Osteocyte (in vitro differentiated cells): ENCODE measurements at places on chromosomes 3 and 15.

DNA sequence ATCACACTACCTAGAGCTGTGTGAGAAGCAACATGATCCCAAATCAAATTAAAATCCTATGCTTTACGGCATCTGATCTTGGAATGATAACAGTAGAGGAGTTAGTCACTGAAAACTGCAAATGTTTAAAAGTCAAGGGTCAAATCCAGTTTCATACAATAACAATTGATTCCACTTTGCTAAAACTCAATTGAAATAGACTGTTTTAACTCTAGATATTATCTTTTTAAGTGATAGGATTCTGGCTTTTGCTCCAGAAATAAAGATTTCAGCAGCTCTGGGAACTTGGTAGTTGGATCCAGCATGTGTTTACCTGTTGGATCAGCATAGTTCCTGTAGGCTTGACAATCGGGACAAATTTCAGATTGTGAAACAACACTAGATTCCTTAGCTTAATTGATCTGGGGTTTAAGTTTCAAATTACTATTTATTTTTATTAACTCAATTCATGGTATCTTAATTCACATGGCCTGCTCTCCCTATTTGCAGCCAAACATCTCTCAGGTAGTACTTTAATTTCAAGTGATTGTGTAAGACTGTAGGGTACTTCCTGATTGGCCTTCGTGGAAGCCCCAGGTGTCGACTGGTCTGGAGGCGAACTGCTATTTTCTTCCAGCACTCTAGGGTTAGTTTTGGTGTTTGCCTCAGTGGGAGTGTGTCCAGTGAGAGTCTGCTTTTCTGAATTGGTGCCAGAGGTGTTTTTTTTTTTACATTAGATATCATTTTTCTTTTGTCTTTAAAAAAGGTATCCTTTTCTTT, 16.6 kb downstream of the NFKBIZ start:
- DNase-seq, result no peak

- peak; percentile 34 for DNase-seq
These were observed 6.5 kb downstream of the A4GNT start for GRCh38 chr3:138125548-138126221.

DNA sequence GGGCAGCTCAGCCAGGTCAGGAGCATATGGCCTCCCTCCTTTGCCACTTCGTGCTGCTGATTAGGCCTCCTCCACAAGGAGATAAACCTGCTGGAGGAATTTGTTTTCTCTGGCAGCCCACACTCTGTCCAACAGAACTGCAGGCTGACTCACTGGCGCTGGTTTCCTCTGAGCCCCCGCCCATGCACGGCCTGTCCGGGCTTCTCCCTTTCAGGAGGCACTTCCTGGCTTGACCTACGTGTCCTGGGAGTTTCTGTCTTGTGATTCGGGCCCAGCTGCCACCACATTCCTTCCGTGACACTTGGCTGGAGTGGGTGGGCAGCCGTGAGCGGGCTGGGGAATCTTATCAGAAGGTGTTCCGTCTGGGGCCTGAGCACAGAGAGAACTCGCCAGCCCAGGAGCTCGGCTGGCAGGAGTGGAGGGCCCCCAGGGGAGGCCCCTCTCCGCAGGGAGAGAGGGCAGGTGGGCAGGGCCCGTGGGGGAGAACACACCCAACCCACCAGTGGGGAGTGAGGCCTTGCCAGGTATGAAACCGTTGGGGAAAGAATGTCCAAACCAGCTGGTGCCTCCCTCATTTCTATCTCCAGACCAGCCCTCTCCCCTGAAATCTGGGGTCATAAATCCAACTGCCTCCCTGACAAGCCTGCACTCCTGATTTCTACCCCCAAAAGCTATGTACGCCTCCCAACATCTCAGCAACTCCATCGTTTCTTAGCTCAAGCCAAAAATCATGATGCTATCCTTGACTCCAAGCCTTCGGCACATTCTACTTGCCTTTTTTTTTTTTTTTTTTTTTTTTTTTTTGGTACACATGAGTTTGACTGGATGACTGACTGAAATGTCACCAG, 110.6 kb upstream of the MEF2A start:
- peak; percentile 92 for DNase-seq

GRCh38 chr3:126256251-126256650, 75.9 kb upstream of the ALDH1L1 start:
- DNase-seq, result no peak

DNA sequence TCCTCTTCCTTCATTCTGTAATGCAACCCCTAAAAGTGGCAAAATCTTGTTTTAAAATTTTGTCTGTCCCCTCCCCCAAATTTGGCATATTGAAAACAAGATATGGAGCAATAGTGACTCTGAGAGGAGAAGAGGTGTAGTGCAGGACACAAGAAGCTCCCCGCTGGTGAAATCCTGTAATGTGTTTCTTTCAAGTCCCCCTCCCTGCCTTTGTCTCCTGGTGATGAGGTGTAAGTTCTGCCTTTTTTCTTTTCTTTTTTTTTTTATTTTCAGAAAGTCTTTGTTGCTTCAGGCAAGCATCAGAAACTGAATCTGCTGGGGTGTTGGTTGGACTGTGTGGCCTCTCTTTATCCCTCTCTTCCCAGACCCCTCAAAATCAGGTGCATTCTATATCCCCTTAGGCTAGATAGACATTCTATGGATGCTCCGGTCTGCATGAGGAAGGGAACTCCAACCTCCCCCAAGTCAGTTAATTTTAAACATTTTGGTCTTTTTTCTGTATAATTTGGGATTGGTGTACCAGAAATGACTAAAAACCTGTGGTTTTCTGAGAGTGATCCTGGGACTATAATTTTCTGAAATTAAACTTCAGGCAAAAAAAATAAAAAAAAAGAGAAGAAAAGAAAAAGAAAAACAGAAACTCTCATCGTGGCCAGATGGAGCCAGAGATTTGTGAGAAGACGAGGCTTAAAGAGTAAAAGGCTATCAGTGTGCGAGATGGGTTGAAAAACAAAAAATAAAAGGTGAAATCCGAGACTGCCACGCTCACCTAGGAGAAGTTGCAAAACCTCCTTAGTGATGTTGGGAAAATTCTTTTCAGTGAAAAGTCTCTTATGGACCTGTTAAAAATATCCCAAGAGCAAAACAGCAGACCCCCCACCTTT, 21.4 kb downstream of the ACKR2 start:
- DNase-seq, result no peak

GRCh38 chr15:78685159-78685921, 44.3 kb upstream of the CHRNB4 start:
- peak; percentile 46 for DNase-seq

- DNase-seq, result no peak
These were observed 24.1 kb downstream of the SIDT1 start for GRCh38 chr3:113556316-113556945.

- DNase-seq, result no peak
These were observed 2.8 kb downstream of the TMEM115 start for GRCh38 chr3:50356553-50356952.

DNA sequence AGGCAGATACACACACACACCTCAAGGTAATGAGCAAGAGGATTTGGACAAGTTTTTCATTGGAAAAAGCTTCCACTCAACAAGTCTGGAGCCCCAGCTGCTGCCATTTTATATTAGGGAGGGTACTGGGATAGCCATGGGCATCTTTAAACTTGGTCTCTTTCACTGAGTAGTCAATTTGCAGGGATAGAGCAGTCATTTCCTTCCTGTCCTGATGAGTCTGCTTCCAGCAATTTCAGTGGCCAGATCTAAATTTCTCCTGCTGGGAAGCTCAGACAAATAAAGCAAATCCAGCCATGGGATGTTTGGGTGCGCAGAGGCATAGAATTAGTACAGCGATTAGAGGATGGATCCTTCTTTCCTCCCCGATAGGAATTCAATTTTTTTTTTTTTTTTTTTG, 874 bp upstream of the ERC2 start:
- no peak for DNase-seq

DNA sequence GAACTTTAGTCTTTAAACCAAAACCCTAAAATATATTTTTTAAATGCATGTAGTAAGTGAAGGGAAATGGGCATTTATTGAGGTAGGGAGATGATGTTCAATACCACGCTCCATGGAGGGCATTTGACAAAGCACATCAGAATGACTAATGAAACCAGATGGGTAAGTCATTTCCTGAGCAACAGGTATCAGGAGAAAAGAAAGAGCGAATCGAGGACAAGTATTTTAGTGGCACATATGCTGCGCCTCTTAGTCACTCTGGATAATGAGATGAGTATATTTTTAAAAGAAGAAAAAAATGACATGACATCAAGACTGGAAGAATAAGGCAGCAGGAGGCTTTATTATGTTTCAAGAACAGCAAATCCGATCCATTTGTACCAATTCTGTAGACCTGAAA, 129.0 kb upstream of the ARHGEF3 start:
- no peak for DNase-seq

- no peak for DNase-seq
These were observed 173.0 kb downstream of the SHQ1 start for GRCh38 chr3:72675243-72675642.

DNA sequence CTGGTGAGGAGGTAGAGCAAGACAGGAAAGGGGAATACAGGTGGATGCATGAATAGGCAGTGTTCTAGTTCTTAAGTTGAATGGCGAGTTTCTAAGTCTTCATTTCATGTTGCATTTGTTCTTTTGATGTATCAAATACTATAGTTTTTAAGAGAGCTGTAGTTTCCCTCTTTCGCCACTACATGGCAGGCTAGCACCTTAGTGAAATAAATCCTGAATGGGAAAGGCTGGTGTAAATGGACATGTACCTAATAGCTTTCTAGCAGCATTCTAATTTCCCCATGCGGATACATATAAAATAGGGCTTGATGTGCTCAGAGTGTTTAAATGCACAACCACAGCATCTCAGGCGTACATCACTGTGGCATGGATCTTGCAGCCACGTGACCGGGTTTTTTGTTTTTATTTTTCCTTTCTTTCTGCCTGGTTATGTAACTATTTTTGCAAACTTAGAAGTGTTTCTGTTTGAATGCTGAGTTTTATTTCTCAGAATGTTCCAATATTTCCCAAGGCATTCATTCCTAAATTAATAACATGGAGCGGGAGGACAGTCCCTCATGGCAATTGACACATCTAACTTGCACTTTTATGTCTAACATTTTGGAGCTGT, 23.5 kb upstream of the CLN6 start:
- DNase-seq, result no peak

DNA sequence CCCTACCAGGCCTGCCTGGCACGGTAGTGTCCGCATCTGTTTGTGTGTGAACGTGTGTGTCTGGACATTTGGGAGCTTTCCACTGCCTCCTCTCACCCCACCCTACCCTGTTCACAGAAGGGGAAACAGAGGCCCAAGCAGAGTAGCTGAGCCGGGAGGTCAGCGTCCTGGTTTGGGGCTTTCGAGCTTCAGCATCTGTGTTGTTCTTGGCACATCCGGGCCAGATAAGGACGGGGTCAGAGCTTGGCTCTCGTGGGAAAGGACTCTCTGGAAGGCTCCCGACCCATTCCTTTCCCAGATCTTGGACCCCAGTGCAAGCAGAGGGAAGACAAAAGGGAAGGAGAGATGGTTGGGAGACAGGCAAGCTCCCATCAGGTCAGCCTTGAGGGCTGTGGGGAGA, 6.3 kb upstream of the PTH1R start:
- no peak for DNase-seq

DNA sequence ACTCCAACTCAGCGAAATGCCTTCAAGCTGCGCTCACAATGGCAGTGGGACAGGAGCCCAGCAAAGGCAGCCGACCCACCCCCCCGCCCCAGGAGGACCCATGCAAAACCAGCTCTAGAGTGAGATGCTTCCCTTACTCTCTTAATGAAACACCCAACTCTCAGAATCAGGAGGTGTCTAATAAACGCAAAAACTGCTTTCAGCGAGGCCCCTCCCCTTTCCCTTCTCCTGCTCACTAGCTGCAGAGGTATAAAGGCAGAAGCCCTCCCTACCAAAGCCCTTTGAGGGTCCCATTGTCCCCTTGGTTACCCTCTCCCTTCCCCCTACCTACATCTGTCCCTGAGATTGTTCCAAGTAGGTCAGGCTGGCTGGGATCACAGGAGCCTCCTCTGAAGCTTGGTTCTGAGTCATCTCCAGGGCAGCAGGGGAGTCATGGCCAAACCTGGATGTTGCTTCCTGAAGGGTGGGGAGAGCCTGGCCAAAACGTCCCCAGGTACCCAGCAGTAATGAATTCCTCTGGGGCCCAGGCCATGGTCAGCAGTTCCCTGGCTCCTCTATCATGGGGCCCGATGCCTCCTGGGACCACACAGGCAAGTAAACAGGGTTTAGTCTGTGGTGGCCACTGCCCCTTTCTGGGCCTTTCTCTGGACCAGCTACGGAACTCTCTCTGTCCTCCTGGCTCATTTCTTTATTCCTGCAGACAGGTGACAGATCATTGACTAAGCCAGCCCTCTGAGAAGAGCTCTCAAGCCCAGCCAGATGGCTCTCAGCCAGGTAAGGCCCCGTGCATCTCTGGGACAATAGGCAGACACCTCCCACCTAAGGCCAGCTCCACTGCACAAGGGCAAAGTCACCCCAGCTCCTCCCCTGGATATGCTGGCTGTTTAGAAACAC, 8.6 kb downstream of the KLHL25 start:
- no peak for DNase-seq

DNA sequence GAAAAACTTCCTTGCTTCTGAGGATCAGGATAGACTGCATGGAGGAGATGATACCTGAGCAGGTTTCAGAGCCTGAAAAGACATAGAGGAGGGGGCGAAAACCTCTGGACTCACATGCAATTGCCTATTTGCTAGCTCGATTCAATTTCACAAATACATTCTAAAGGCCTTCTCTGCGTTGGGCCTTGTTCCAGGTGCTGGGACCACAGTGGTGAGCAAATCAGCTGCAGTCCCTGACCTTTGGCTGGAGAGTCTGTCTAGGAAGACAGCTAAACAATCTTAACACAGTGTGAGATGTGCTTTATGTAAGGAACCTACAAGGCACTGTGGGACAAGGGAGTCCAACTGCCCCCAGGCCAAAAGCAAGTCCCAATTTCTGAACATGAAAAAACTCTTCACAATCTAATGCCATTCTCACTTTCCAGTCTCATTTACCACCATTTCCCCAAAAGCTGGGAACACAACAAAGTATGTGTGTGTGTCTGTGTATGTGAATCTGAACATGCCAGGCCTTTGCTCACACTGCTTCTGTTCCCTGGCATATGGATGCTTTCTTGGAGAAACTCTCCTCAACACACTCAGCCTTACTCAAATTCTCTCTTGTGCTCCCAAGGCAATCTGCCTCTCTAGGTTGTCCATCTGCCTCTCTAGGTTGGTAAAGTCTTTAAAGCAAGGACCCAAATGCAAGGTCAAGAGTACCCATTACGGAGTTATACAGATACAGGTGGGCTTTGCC, 2.1 kb upstream of the PCCB start:
- DNase-seq, result no peak

DNA sequence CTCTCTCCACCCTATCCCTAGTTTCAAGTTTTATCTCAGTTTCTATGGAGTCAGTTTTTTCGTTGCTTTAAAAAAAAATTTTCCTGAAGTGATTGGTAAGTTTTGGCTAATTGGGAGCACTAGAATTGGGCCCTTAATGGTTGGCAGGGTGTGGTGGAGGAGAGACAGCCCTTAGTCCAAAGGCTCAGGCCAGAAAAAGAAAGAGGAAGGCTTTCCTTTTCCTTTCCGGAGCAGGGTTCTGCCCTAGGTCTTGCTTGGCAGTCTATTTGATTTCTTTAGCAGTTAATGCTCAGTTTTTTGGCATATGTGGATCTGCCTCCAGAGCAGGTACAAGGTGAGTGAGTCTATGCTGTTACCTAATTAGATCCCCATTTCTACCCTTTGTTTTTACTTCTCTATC, 22.7 kb downstream of the CTNNB1 start:
- DNase-seq, result no peak
